ENCODE measurements at places on chromosomes 12 and 14. TPM values are rescaled to one million over a fixed set of nuclear protein-coding genes. Genes with fewer than 3 reads are reported as not detected.
A peak's percentile ranks its signal among the peaks of the same experiment; 100 is the strongest.

The KCNMB4 gene
- 19.7 TPM for total RNA-seq

The LTBP2 gene
- total RNA-seq = 0.91 TPM

The RSRC2 gene
- 82.8 TPM for total RNA-seq

The TAS2R13 gene
- 14.9 TPM for total RNA-seq

The EXOC5 gene
- total RNA-seq = 85.5 TPM

The CLECL1 gene
- total RNA-seq = not detected

The P2RX7 gene
- 2.3 TPM for total RNA-seq

The PMCH gene
- not detected for total RNA-seq

The LRFN5 gene
- total RNA-seq = 84.1 TPM

The LYZ gene
- 6.4 TPM for total RNA-seq

DNA sequence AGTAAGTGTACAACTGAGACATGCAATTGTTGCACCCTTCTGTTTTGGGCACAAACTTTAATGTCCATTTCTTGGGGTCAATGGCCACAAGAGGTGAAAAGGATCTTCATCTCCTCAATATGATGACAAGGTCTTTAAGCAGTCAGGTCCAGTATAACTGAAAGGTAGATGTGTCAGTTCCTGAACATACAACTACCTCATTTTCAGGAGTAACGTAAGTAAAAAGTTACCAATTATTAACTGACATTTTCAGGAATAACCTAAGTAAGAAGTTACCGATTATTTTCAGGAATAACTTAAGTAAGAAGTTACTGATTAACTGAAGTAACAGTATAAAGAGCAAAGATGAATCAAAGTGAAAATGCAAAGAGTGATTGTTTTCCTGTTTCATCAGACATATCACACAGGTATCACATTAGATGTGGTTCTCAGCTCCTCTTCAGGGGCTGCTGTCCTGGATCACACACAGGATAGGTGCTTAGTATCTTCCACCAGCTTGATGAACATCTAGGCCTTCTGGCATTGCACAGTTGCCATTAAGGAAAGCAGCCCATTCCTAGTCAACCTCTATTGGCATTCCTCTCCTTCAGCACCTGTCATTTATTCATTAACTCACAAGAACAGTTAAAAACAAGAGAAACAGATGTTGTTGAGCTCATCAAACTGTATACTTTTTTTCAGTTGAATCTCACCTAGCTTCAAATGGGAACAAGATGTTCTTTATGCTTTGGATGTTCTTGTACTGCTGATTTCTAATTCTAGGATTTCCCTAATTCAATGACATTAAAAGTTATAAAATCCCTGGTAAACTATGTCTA is 200.0 kb downstream of the FOXG1 start:
- DNase-seq = no peak

DNA sequence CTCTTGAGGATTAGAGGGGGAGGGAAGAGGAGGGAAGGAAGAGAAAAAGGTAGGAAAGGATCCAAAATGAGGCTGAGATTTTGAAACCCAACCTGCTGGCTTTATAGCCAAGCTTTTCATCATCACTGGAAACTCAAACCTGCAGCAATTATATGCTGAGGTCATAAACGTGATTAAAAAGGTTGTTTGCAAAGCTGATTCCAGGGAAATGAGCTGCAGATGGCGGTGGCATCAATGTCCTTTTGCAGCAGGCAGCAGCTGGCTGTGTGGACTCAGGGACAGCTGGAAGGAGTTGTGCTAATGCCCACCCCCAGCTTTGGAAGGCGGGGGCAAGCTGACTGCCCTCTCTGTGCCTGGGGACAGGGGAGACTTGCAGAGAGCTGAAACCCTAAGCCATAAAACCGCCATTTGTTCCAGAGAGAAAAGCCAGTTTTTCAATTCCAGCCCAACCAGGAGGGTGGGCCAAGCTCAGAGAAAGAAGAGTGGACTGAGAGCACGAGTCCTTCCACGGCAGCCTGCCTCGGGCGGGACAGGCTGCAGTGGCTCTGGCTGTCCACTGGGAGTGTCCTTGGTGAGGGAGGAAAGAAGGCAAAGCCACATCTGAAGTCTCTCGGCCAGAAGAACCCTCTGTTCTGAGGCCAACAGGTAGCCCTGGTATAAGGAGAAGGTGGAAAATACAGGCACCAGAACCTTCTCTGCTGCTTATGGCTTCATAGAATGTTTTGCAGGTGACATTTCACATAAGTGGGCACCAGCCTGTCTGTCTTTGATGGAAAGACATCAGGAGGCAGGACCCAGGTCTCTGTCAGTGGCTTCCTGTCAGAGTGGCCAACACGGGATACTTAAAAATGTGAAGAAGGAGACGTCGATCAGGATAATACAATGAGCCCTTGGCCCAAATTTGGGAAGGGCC is 90.7 kb downstream of the SINHCAF start:
- DNase-seq = no peak

DNA sequence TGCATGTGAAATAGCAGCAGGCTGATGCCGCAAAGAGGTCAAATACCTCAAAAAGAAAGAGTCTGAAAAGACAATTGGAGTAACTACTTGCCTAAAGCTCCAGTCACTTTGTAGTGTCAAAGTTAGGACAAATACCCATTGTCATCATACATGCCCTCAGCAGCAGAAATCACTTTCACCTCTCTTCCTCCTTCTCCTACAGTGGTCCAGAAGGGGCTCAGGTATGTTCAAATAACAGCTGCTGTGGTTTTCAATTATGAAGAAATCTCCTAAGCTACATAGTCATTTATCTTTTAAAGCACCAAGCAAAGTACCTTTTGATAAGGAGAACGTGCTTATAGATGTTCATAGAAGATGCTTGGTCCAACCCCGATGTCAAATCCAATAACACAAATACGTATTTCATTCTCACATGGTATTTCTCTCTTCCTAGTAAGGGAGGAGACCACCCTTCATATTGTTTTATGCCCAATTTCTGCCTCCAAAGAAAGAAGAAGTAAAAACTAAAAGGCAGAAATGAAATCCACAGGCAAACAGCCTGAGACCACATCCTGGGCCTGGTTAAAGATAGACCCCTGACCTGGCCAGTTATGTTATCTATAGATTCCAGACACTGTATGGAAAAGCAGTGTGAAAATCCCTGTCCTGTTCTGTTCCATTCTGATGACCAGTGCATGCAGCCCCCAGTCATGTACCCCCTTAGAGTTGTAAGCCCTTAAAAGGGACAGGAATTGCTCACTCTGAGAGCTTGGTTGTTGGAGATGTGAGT is 23.7 kb downstream of the GYS2 start:
- DNase-seq = no peak

- no peak for DNase-seq
Observed at GRCh38 chr12:129119537-129119936, 266.3 kb downstream of the GLT1D1 start.

DNA sequence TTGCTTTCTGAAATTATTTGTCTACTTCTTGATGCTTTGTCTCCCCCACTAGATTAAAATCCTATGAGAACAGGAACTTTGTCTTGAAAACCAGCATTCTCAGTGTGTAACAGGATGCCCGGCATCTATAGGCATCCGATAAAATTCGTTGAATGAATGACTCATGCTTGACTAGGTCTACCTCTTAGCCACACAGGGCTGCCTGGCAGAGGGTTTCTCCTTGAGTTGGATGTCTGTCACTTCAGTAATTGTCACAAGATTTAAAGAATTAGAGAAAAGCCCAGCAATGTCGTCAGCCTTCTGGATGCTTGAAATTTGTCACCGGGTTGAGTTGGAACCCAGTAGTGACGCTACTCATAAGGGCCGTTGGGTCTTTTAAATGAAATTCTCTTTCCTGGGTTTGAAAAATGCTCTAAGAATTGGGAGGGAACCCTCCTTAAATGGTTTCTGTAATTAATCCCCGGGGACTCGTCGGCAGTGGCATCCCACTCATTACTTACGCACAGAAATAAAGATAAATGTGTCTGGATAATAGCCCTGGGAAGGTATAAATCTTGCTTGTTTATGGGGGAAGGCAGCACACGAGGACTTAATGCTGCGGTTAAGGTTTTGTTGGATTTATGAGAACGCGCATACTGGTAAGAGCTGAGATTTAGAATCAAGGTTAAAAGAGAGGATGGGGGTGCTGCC is 194.1 kb downstream of the AACS start:
- DNase-seq = no peak

GRCh38 chr12:12456637-12457036 is 99.8 kb downstream of the BORCS5 start:
- DNase-seq = no peak

- DNase-seq = no peak
Observed at GRCh38 chr12:19447386-19447785, 8.1 kb downstream of the AEBP2 start.

- DNase-seq = peak; percentile 58
Observed at GRCh38 chr14:70972107-70972976, 65.1 kb downstream of the PCNX1 start.

- no peak for DNase-seq
Observed at GRCh38 chr14:44812672-44813071, 149.1 kb downstream of the KLHL28 start.

- DNase-seq = no peak
Observed at GRCh38 chr14:34329301-34329700, 132.7 kb downstream of the SPTSSA start.

DNA sequence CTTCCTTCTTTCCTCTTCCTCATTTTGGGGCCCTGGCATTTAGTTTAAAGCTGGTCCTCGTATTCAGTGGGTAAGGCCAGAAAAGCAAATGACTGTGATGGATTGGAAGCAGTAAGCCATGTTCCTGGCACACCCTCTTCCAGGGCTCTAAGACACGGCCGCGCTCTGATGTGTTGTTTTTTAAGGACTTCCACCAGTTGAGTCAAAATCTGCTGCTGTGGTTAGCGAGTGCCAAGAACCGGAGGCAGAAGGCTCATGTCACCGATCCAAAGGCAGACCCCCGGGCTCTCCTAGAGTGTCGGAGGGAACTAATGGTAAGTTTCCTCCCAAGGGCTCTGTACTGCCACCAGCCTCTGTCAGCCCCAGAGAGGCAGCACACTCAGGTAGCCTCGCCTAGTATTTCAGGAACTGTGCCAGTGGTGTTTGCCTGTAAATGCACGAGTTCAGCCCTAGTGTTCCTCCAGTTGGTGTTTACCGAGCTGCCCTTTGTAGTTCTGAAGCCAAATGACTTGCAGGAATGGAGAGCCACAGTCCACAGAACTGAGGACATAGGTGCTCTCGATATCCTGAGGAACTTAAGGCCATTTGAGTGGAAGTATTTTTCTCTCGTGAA is 72.7 kb downstream of the ESR2 start:
- DNase-seq = no peak

GRCh38 chr12:4224206-4224889 is 49.2 kb upstream of the CCND2 start:
- no peak for DNase-seq

- DNase-seq = no peak
Observed at GRCh38 chr14:78278464-78279250, 108.5 kb downstream of the NRXN3 start.

- DNase-seq = no peak
Observed at GRCh38 chr12:100927826-100928225, 133.2 kb downstream of the ANO4 start.

DNA sequence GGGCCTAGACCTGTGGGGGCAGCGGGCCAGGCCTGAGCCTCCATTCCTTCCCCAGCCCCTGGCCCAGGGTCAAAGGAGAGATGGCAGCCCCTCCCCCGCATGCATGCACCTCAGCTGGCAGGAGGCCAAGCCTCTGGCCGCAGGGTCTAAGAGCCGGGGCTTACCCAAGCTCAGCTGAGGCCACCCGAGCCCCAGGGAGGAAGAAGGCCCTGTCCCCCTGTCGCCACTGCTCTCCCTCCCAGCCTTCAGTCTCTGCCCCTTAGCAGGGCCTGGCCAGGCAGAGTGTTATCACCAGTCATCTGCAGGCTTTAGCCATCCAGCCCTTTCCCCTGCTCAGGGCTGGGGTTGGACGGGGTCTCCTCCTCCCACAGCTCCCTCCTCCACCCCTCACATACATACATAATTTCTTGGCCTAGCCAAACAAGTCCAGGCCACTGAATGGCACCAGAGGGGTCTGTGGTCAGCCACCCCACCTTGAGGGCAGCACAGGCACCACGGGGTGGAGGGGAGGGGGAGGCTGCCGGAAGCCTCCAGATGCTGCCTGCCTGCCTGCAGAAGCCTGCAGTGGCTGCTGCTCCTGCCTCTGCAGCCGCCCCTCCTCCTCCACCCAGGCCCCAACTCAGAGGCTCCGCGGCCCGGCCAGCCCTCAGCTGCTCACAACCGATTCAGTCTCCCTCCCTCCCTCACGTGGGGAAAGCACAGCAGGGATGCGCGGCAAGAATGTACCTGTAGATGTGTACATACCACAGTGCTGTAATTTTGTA is 22.8 kb downstream of the RAB35 start:
- DNase-seq = no peak

DNA sequence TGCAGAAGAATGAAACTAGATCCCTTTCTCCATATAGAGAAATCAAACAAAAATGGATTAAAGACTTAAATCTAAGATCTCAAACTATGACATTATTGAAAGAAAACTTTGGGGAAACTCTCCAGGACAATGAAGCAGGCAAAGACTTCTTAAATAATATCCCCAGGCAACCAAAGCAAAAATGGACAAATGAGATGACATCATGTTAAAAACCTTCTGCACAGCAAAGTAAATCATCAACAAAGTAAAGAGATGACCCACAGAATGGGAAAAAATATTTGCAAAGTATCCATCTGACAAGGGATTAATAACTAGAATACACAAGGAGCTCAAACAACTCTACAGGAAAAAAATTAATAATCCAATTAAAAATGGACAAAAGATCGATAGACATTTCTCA is 101.0 kb downstream of the RALGAPA1 start:
- DNase-seq = no peak

- DNase-seq = no peak
Observed at GRCh38 chr12:89479982-89480381, 44.6 kb downstream of the GALNT4 start.

GRCh38 chr12:112096070-112096469 is 12.5 kb downstream of the NAA25 start:
- no peak for DNase-seq

- DNase-seq = no peak
Observed at GRCh38 chr14:29220566-29220965, 454.0 kb downstream of the FOXG1 start.

DNA sequence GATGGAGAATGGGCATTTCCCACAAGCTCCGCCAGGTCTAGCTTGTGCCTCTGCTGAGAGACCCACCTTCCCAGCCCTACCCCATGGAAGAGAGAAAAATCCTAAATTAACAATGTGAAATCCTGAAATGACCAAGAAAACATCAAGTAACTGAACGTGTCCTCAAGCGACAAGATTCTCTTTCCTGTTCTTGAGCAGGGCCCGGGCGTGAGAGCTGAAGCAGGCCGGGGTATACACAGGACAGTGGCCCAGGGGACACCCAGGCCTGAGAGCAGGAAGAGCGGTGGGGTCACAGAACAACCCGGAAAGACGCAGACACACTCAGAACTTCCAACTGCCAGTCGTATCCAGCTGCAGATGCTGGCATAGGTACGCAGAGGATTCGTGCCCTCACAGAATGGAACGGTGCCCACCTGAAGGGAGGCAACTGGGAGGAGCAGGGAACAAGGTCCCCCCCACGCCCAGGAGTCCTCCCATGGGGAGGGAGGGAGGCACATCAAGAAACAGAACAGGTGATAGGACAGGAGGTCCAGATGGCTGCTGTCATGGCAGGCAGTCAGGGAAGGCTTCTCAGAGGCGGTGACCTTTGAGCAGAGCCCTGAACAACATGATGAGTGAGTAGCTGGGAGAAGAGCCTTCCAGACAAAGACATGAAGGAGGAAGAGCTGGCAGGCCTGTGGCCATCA is 9.1 kb downstream of the RIMBP2 start:
- DNase-seq = no peak

GRCh38 chr14:80323038-80323665 is 111.8 kb upstream of the DIO2 start:
- DNase-seq = no peak

GRCh38 chr12:104387190-104387589 is 69.6 kb upstream of the CHST11 start:
- DNase-seq = no peak

Data from cerebellum (tissue), 4 donors.